Urinary bladder (tissue), 4 donors: ENCODE measurements at places on chromosomes 6 and 20. TPM values are rescaled to one million over a fixed set of nuclear protein-coding genes. Genes with fewer than 3 reads are reported as not detected.

DNA sequence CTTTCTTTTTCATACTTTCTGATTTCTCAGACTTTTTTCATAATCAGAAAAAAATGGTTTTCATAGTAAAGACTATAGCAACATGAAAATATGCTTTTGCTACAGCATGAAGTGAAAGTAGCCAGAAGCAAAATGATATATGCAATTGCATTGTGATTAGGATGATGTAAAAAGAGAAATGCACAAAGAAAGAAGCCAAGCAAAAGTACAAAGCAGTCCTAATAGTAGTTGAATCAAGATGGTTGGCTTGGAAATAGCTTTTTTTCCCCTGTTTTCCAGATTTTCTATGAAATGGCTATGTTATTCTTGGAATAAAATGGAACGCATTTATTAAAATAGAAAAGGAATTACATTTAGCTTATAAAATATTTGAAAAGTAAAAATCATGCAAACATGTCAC, 77.3 kb downstream of the SEL1L2 start:
- DNase-seq: no peak

DNA sequence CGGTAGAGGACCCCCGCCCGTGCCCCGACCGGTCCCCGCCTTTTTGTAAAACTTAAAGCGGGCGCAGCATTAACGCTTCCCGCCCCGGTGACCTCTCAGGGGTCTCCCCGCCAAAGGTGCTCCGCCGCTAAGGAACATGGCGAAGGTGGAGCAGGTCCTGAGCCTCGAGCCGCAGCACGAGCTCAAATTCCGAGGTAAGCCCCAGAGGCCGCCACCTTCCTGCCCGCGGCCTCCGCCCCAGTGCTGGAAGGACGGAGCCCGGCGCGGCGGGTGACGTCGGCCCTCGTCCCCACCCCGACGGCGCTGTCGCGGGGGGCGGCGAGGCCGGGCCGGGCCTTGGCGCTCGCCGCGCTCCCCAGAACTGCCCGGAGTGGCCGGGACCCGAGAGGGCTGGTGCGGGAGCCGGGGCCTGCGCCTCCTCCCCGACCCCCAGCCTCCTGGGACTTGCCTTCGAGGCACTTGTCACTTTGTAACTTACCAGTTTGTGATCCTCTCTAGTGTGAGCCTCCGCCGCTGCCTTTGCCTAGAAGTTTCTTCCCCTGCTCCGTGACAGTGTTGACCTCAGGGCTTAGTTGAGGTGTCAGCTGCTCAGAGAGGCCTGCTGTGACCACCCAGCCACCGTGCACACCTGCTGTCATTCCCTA, 417 bp downstream of the VAPB start:
- no peak for DNase-seq

- no peak for DNase-seq
Measured at GRCh38 chr6:3356056-3356823, 97.5 kb downstream of the PSMG4 start.

The CTCFL gene
- not detected for total RNA-seq

The GTPBP2 gene
- 36.3 TPM for total RNA-seq
